Stimulated activated CD4-positive, alpha-beta T cell treated with anti-CD3 and anti-CD28 coated beads, Interleukin-12 subunit alpha, Interleukin-12 subunit beta, amount 100 ng/mL, for 48 hours (primary cell): ENCODE measurements at places on chromosomes 6 and 20.

DNA sequence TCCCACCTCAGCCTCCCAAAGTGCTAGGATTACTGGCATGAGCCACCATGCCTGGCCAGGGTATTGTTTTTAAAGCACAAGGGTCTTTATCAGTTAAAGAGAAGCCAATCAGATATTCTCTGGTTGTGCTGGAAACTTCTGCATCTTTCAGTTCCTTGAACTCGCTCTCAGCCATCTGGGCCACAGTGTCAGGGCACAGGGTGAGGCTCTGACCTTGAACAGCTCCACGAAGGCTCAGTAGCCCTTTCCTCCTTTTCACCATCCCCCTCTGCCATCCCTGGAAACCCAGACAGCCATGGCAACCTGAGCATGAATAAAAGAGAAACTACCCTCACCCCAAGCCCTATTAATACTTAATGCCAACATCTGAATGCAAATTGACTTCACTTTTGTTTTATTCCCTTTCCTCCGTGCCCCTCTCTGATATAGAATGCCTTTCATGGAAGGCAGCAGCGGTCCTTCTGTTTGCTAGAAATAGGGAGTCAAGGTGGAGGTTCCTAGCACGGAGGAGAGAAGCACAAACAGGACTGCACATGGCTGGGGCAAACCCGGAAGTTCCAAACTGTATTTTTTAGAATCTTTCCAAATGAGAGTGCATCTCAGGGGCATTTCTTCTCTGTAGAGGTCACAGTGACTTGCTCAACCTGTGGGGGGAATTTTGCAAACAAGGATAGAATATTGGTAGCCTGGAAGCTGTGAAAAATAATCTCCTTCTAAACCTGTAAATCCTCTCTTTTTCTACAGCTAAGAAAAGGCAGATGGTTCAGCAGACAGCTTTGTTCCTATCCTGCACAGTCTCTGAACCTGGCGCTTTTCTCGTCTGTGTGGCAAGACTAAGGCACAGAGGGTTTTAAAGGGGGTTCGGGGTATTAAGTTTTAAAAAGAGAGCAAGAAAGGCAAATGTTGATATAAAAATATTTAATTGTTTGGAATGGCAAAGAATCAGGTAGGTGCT, 176.4 kb upstream of the RREB1 start:
- no peak for DNase-seq

GRCh38 chr6:424741-425417, 33.3 kb downstream of the IRF4 start:
- DNase-seq: no peak

DNA sequence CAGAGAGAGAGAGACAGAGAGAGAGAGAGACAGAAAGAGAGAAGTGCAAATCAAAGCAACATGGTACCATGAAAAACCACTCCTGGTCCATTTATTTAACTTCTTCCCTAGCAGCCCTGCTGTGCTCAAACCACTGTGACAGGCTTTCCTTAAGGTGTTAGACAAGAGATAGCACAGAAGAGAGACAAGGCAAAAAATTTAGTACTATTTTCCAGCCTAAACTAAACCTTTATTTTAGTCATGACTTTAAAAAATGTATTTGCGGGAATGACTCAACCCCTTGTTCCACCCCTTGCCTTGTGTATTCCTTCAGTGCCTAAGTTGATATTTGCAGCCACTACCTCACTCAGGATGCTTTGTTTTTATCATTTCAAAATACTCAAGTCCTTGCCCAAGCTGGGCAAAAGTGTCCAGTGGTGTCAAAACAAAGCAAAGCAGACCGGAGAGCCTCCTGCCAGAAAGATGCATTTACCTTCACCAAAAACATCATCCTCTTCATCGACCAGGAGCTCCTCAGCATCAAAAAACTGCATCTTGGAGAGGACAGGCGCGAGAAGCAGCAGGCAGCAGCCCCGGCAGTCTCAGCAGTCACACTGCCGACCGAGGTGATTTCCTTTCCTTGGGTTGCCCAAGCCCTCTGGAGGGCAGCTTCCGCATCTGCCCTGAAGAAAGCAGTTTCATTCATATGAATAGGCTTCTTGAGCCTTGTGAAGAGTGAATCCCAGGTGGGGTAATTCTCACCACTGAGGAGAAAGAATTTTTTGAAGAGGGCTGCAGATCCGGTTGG, at the start of gene RIPOR2:
RIPOR2 (minus strand) TSS at position 595 of the 787 bp plus-strand sequence; CDS start at position 533, 62 bp downstream.
- DNase-seq: no peak

DNA sequence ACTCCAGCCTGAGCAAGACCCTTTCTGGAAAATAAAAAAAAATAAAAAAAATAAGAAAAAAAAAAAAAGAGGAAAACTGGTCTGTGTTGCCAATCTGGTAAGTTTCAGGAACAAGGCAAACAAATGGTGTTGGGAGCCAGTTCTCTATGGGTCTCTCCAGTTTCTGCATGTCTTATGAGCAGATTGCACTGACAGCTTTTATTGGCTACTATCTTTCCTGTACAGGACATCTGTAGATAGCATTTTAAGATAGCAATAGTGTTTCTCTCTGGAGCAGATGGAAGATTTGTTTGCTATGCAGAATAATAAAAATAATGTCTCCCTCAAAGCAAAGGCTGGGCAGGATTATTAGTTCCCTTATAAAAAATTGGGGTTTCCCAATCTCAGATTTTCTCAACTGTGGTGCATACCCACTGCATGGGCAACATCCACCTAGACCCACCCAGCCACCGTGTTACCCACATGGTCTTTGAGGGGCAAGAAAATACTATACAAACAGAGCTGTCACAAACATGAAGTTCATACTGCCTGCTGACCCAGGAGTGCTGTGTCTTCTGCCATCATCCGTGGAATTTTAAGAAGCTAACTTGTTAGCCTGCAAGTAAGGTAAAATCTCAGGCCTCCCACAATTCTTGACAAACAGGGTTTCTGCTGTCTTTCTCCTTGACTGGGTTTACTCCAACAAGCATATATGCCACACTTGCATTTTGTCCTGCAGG, 9.5 kb downstream of the GMDS start:
- DNase-seq: no peak

DNA sequence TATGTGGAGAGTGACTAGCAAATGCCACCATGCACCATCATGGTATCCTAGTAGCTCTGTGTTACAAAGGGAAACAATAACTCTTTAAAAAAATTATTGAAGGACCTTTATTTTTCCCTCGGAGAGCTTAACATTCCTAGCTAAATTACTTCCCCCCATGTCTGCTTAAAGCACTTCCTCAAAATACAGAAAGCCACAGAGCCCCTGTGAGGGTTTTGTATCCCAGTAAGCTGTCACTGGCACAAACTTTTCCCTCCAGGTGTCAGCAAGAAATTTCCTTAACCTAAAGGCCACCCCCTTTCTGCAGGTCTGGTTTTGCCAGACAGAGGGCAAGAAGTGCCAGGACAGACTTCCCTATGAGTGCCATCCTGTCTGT, 340.0 kb upstream of the PRDM1 start:
- no peak for DNase-seq

DNA sequence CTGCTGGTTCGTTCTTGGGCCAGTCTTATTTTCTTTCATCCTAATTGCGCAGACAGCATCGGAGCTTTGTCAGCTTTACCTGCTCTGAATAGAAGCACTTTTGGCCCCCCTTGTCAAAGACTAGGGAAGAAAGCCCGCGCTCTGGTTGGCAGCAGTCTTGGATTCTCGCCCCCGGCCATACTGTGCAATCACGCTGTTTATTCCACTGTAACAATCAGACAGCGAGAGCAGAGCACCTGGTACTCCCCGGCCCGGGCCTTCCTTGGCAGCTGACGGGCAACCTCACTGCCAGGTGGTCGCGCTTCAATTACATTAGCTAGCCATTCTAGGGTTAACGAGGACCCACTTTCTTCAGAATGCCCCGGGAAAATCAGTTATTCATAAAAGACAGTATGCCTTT, 72.6 kb downstream of the INSM1 start:
- DNase-seq: no peak

DNA sequence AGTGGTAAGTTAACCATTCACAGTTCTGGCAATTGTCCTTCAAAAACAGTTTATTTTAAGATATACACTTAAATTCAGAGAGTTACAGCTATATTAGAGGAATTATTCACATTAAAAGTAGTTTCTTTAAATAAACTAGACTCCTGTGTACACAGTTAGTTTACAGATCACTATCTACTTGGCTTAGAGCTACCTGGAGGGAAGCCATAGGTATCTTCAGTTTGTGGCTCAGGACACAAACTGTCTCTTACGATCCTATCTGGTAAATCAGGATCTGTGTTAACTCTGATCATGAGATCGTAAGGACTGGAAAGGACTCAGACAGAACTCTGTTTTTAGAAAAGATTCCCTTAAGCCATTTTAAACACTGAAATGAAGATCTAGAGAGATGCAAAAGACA, 160.9 kb downstream of the REV3L start:
- no peak for DNase-seq

DNA sequence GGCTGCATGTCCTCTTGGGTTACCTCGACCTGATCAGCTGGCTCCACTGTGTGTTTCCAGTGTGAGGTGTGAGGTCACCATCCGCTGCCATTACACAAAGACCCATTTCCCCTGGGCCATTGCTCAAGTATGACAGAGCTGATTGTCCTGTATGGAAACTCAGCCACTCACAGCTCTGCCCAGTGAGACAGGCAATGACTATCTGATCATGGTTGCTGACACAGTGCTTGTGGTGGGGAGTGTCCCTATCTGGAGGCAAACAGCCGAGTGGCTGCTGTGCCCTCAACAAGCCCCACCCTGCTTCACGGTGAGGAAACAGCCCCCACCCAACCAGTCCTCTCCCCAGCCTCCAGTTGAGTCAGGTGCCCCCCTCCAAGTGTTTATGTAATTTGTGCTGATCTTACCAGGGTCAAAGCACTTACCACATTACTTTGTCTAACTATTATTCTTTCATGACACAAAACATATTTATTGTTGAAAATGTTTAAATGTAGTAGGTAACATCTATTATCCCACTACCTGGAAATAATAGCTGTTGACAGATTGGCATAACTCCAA, 11.7 kb upstream of the MAPK13 start:
- DNase-seq: peak; percentile 44

- DNase-seq: no peak
Measured at GRCh38 chr6:42449917-42450476, 1.7 kb downstream of the TRERF1 start.

- no peak for DNase-seq
Measured at GRCh38 chr6:166032366-166033200, 135.1 kb downstream of the TBXT start.

DNA sequence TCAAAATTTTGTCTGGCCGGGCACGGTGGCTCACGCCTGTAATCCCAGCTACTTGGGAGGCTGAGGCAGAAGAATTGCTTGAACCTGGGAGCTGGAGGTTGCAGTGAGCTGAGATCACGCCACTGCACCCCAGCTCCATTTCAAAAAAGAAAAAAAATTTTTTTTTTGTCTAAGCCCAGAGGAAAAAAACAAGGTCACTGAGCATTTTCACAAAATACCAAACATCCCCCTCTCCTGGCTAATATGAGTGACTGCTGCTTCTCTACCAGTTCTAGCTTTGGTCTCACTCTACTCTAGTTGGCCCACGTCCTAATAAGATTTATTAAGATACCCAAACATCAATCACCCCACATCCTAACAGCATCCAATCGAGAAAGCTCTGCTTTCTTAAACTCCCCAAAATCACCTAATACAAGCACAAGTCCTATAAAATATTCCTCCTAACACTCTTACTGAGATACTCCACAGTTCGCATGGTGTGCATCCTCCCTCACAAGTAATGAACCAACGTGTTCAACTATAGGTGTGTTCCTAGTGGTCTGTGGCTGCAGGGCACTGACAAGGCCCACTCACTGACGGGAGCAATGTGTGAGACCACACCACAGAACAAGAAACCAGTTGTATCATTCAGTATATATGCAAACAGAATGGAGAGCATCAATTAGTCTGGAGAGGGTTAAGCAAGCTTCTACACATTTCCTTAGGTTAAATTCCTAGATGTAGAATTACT, 64.2 kb downstream of the FKBP5 start:
- DNase-seq: no peak

DNA sequence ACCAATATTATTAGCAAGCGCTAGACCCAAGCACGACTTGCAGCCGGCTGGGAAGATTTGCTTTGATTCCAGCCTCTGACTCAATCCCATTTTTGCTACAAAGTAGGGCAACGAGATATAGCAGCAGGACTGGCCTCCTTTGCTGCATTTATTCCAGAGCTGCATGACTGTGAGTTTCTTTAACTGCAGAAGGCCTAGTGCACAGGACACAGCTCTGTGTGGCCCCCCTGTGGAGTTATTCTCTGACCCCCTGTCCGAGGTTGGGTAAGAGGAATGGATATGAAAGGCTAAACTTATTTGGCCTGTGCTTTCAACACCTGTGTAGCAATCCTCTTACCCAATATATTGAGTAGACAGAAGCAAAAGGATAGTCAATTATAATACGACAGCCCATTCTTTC, 133.3 kb upstream of the SPTLC3 start:
- no peak for DNase-seq
